ENCODE measurements at places on chromosomes 5 and 9.

DNA sequence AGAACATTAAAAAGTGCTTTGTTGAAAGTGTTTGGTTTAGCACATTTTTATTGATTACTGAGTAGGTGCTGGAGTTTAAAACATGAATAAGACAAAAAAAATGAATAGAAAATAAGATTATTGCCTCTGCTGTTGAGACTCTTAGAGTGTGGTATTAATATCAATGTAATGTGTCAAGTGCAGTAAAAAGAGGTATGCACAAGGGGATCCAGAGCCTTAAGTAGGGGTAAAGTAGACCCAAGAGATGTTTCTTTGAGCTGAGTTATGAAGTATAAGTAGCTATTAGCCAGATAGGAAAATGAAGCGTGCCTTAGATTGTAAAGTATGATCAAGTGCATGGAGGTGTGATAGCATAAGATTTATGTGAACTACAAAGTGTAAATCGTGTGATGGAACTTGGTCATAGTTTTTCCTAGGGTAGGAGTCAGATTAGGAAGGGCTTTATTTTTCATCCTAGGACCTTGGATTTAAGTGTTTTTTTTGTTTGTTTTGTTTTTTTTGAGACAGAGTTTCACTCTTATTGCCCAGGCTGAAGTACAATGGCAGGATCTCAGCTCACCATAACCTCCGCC lies 45.2 kb downstream of the NSD1 start:
- no peak for DNase-seq

GRCh38 chr5:152285764-152286163 lies 119.3 kb downstream of the NMUR2 start:
- DNase-seq = no peak

- DNase-seq = no peak
Observed at GRCh38 chr5:3041001-3041400, 289.5 kb upstream of the IRX2 start.

GRCh38 chr5:79962575-79963222 lies 28.4 kb downstream of the MTX3 start:
- DNase-seq = peak; percentile 29

DNA sequence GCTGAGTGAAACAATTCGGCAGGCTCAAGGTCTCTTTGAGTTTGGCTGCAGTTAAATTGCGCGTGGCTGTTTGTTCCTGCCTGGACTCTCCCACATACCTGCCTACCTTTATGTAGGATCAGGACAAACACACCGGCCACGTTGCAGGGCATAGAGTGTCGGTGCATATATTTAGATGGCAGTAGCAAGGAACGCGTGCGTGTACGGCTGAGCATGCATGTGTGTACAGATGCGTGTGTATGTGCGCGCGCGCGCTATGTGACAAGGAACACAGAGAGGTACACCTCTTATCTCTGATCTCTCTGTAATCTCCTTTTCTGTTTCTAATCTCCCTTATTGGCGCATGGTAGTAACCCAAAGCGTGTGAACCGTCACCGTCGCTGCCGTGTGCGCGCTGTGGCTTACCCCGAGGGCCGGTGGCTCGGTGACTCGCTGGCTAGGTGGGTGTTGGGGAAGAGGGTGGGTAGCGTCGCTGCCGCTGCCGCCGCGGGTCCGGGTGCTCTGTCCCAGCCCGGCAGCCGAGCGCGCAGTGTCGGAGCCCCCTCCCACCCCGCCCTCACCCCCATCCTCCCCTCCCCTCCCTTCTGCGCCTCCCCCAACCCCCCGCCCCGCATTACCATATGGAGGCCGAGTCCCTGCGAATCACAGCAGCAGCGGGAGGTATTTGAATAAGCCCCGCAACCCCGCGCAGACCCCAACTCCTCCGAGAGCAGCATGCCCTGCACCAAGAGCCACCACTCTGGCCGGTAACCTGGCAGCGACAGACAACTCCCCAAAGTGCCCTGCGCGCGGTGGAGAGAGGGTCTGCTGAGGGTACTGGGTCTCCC lies 204.8 kb downstream of the MEF2C start:
- no peak for DNase-seq

DNA sequence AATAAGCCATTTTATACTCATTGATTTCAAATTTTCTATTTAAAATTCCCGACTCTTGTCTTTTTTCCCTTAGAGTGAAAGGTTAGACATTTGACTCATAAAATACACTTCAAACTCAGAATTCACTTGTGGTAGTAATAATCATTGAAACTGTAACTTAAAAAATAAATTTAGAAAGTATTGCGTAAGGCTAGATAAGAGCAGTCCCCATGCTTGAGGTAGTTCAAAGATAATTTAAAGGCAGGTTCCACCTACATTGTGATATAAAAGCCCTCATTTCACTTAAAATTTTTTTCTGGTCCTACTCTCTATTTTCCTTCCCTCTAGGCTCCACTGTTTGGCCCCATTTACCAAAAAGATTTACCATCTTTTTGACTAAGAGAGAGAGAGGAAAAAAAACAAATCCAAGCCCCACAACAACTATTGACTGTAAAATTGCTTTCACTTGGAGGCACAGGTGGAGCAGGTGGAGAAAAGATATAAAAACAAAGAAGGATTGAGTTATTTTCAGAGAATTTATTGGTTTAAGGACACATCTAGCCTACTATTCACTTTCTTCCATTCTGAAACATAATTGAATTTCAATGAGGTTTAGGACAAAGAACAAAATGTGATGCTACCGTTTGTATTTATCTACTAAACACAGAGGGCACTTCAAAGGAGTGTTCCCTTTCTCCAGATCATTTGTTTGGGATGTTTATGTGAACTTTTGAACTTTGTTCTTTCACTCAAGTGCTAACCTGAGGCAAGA lies 61.0 kb downstream of the FBXO4 start:
- no peak for DNase-seq

DNA sequence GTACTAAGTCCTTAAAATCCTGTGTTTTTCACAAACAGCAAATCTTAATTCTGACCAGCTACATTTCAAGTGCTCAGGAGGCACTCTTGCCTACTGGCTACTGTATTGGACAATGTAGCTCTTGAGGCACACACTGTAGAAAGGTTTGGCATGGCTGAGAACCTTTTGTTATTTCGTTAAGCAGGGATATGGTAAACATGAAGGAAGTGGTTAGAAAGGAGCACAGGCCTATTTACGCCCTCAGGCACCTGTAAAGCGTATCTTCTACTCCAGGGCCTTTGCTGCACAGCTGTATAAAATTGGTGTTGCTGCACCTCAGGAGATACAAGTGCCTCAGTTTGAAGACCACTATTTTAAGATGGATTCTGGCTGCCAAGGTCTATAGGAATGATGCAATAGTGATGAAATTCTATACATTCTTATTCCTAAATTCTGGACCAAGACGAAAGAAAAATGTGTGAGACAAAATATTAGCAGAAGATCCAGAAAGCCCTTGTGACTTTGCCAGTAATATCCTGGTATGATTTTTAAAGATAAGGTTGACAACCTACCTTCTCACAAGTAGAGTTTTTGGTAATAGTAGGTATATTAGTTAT lies 9.3 kb upstream of the OTULIN start:
- no peak for DNase-seq

- DNase-seq = no peak
Observed at GRCh38 chr5:110476164-110476563, 250.3 kb downstream of the TMEM232 start.

- DNase-seq = no peak
Observed at GRCh38 chr5:159786201-159786600, 130.1 kb upstream of the ADRA1B start.

DNA sequence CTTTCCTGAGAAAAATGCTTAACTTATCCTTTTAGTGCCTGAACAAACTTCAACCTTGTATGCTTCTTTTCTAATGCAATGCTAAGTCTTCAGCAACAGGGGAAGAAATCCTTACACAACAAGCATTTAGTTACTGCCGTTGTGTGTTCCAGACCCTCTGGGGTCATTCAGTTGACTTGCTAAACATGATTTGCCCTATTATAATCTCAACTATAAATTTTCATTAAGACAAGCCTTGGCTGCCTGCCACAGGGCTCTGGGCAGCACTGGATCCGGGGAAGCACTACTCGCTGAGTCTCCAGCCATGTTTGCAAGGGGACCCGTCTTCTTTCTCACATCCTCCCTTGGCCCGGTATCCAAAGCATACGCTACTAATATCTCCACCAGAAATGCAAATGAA lies 58.1 kb downstream of the PTCH1 start:
- no peak for DNase-seq

- DNase-seq = no peak
Observed at GRCh38 chr5:59709346-59709821, 184.1 kb downstream of the PDE4D start.

- no peak for DNase-seq
Observed at GRCh38 chr9:107597743-107598217, 108.2 kb upstream of the KLF4 start.

- DNase-seq = peak; percentile 46
Observed at GRCh38 chr5:171907725-171908343, 98.6 kb downstream of the FBXW11 start.

DNA sequence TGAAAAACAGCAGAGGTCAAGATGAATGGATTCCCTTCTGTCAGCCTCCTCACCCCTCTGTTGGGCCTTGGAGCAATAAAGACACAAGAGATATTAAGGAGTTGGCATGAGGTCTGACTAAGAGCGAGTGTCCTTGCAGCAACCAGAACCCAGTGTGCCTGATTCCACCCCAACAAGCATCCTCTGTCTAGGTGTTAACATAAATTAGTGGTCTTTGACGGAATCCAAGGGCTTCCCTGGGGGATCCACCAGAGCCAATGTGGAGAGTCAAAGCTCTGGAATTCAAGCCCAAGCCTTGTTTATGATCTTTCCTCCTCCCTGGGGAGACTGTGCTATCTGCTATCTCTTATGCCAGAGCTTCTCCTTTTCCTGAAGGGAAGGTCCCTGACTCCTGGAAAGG lies 128.1 kb upstream of the SMIM23 start:
- no peak for DNase-seq

DNA sequence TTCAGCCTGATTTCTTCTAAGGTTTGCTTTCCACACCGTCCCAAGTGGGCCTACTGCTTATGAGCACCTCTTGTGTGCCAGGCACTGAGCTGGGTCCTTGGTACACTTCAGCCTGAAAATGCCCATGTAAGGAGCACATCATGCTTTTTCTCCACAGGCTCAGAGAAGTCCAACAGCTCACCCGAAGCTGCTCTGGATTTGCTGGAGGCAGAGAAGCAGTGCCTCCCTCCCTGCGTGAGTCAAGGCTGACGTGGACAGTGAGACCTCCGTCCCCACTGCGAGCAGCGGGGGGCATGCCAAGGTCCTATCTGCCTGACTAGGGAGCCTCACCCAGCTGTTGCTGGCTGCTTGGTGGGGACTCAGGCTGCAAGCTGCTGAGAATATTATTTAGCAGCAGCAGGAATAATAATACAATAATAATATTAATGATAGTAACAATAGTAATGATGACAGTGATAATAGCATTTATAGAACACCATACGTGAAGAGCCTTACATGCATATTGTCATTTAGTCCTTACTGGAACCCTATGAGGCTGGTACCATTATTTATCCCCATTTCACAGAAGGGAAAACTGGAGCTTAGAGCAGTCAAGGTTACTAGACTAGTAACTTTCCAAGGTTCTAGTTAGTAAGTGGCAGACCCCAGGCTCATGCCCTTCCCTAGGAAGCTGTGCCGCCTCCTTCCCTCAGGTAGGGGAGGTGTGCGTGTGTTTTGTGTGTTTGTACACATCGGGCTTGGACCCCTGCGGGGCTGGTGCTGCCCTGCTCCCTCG lies 194.8 kb downstream of the HSPA4 start:
- DNase-seq = no peak

DNA sequence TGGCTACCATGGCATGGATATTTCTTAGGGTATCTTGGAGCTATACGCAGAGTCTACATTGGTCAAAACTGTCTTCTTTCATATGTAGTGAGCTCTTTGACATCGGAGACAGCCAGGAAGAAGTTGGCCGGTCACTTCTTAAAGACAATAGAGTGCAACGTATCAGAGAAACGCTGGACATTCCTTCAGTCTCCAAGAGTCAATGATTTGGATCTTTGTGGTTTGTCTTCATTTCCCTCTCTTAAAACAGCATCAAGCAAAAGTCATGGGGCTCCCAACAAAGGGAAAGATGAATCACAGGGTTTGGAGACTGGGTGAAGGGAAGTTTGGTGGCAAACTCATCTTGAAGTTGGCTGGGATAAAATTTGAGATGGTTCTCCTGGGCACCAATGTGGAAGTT lies 320.1 kb downstream of the AGTPBP1 start:
- no peak for DNase-seq

- DNase-seq = no peak
Observed at GRCh38 chr9:113992994-113993393, 85.1 kb downstream of the AMBP start.

DNA sequence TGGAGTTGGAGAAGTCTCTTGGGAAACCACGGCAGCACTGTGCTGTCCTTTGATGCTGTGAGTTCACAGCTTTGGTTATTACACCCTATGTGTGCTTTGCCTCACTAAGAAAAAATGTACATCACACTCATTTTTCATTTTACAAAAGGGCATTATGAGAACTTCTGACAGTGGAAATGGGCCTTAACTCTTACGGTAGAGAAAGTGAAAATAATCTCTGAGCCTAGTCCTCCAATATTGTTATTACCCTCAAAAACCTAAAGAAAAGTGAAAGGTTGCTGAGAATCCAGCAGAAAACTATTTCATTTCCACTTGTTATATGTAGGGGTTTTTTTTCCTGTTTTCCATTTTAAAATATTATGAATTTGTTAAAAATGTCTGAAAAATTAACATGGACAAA lies 8.2 kb upstream of the OR13D1 start:
- no peak for DNase-seq

- no peak for DNase-seq
Observed at GRCh38 chr5:1865948-1866347, 16.8 kb downstream of the IRX4 start.

- DNase-seq = no peak
Observed at GRCh38 chr5:80078921-80079320, 43.8 kb downstream of the THBS4 start.

DNA sequence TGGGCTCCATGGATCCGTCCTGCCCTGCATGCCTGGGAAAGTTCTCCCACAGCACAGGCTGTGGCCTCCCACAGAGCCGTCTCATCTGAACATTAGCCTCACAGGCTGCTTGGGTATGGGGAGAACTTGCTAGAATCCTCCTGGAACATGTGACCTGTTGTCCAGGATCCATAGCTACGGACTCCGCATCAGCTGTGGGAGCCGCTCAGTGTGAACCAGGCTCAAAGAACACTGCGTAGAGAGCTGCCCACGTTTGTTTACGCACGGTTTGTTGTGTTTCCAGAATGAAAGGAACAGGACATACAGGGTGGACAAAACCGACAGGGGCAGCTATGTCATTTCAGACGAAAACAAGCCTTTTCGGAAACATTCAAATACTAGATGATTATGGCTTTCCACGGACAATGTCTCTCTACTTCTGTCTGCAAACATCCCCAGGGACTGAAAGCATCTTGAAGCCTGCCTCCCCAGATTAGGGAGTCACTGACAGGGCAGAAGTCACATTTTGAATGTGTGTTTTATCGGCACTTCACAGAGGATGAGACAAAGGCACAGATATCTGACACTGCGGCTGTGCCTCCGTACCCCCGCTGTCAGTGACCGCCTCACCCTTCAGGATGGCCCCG lies 390.3 kb downstream of the GADD45G start:
- no peak for DNase-seq

DNA sequence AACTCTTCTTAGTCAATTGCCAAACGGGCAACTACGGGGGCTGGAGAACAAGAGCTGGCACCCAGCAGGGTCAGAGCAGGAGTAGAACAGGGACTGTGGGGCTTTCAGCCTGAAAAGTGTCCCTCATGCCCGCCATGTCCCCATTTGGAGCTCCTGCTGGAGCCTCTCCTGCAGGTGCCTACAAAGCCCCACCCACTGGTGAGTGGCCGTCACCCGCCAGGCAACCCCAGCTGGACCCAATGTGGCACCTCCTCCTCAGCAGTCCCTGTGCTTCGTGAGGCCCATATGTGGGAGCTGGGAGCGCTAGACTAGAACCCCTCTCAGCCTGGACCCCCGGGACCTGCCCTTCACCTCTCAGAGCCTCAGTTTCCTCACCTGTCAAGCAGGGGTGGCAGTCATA lies 40.9 kb downstream of the VAV2 start:
- DNase-seq = no peak
